Activated effector memory CD4-positive, alpha-beta T cell treated with Interleukin-2 at 50 U/mL for 16 hours (primary cell): ENCODE measurements at places on chromosomes 13 and 19.

DNA sequence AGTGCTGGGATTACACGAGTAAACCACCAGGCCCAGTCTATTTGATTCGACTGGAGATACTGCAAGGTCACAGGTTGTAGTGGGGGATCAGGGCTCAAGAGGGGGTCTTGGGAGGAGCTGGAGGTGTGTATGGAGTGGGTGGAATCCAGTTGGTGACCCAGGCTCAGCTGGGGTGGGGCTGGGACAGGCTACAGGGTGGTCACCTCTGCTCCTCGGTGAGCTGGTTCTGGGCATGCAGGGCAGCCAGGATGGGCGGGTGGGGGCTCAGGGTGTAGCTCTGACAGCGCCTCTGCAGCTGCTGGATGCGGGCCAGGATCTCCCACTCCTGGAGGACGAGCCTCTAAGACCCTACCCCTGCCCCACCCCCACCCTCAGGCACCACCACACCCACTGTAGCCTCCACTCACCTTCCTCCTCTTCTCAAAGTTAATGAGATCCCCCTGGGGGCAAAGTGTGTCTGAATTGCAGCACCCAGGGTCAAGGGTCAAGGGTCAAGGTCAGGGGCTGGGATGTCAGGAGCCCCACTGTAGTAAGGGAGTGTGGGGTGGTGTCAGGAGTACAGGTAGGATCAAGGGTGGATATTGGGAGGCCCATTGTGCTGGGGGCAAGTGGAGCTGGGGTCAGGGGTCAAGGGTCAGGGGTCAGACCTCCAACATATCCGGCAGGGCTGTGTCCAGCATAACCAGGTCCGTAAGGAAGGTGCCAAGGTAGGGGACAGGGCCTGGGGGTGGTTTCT is 17.1 kb downstream of the RGL3 start:
- no peak for DNase-seq

GRCh38 chr13:20401931-20402856 is 123.5 kb downstream of the CRYL1 start:
- no peak for DNase-seq

GRCh38 chr19:55443824-55444480 is 852 bp upstream of the SHISA7 start:
- DNase-seq: no peak

- DNase-seq: no peak
These were observed 104.5 kb downstream of the SUCLA2 start for GRCh38 chr13:47896546-47896945.

GRCh38 chr13:45415112-45415511 is 3.1 kb downstream of the SLC25A30 start:
- DNase-seq: no peak

DNA sequence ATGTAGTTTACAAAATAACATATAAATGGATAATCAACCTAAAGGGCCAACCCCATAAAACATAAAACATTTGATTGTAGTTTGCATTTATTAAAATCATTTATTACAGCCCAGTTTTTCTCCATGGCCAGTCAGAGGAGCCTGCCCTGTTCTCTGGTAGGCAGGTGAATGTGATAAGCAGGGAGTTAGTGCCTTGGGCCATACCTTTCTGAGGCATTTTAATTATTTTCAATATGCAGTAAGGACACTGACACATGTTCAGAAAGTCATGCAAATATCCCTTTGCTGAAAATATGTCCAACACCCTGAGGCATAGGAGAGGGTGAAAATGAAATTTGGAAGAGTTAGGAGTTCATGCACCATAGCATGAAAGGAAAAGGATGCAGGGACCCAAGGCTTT is 242.6 kb upstream of the EDNRB start:
- DNase-seq: no peak

GRCh38 chr13:21328836-21329477 is 130.1 kb downstream of the ZDHHC20 start:
- DNase-seq: no peak

GRCh38 chr19:56106397-56106849 is 14.7 kb downstream of the ZNF787 start:
- DNase-seq: no peak

- no peak for DNase-seq
These were observed 1399.5 kb downstream of the PCDH9 start for GRCh38 chr13:65830411-65831205.

DNA sequence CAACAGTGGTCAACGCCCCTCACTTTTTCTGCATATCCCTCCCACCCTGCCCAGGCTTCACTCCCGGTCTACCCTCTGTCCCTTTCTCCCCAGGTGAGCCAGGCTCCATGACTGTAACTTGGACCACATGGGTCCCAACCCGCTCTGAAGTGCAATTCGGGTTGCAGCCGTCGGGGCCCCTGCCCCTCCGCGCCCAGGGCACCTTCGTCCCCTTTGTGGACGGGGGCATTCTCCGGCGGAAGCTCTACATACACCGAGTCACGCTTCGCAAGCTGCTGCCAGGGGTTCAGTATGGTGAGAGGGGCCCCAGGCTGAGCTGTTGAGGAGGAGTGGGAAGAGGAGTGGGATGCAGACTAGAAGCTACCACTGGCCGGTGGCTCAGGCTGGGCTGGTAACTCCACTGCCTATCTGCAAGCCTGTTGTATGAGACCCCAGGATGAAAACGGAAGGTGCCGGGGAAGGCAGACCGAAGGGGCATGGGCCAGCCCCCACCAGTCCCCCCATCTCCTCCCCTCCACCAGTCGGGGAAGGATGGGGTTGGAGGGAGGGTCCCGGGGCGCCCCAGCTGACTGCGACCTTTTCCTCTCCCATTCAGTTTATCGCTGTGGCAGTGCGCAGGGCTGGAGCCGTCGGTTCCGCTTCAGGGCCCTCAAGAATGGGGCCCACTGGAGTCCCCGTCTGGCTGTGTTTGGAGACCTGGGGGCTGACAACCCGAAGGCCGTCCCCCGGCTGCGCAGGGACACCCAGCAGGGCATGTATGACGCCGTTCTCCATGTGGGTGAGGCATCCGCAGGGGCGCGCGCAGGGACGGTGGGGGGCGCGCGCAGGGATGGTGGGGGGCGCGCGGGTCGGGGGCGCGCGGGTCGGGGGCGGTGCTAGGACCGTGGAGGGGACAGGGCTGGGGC is 14.4 kb downstream of the ACP7 start:
- DNase-seq: no peak

DNA sequence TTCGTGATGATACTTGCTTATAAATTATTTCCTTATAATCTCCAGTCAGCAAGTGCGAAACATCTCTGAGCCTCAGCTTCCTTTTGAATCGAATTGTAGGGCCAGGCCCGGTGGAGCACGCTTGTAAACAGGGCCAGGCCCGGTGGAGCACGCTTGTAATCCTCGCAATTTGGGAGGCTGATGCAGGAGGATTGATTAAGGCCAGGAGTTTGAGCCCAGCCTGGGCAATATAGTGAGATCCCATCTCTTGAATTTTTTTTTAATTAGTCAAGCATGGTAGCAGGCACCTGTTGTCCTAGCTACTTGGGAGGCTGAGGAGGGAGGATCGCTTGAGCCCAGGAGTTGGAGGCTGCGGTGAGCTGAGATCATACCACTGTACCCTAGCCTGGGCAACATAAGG is 116.2 kb upstream of the MCF2L start:
- DNase-seq: no peak

GRCh38 chr19:54905803-54906511 is at the start of gene NCR1:
TSS of gene NCR1 (plus strand) at chr19:54906148. CDS start at chr19:54906188, 40 bp downstream.
- no peak for DNase-seq

- DNase-seq: no peak
These were observed 50.2 kb downstream of the ZNF146 start for GRCh38 chr19:36265064-36265463.

GRCh38 chr13:43432958-43433357 is 353.8 kb downstream of the ENOX1 start:
- no peak for DNase-seq

- no peak for DNase-seq
These were observed 109.8 kb upstream of the FREM2 start for GRCh38 chr13:38577048-38577447.

GRCh38 chr19:28563964-28564921 is 648.7 kb downstream of the UQCRFS1 start:
- no peak for DNase-seq

DNA sequence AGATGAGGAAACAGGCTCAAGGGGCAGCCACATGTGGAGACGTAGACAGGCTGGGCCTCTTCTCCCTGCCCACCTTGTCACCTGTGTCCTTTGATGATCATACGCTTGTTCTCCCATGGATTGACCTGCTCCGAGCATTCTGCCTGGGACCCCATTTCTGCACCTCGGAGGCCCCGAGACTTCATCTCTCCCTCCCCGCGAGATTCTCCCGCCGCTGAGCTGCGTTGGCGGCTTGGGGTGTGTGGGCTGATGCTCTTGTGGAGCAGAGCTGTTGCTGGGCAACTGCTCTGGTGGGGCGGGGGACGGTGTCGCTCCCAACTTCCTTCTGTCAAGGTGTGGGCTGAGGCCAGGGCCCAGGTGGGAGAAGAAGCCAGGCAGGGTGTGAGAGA is 22.1 kb downstream of the MAST3 start:
- peak; percentile 40 for DNase-seq

DNA sequence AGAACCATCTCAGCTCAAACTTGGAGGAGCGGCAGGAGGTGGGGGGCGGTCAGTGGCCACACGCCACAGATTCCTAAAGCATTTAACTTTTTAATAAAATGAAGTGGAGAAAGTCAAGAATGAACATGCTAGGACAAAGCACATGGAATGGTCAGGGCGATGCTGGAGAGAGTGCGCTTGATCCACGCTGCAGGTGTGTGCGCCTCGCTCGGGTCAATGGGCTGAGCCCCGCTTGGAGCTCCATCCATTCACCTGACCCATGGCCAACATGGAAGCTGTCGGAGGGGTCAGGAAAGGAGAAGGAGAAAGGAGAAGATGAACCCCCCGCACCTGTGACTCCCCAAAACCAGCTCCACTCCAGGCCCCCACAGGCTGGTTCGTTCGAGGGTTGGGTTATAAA is 41.8 kb downstream of the SUGP2 start:
- DNase-seq: no peak

GRCh38 chr13:77345150-77345780 is 18.4 kb upstream of the MYCBP2 start:
- DNase-seq: no peak

GRCh38 chr19:14542711-14543328 is 13.4 kb downstream of the TECR start:
- DNase-seq: no peak

- no peak for DNase-seq
These were observed 4.9 kb upstream of the GIPC3 start for GRCh38 chr19:3580156-3580934.

- DNase-seq: no peak
These were observed 291.4 kb downstream of the DCLK1 start for GRCh38 chr13:35839806-35840205.

DNA sequence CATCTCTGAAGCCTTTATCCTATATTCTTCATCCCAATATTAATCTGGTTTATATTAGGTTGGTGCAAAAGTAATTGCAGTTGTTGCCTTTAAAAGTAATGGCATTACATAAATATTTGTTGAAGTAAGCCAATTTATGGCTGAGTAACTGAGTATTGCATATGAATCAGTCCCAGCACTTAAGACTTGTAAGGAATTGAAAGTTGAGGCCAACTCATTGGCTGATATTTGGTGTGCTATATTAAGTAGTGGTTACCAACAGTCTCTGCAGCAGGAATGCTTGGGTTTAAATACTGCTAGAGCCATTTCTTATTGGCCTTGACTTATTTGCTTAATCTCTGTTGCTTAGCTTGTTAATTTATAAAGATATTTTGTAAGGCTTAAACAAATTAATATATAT is 460.7 kb downstream of the GPC6 start:
- no peak for DNase-seq

GRCh38 chr13:92354583-92354982 is 872.0 kb upstream of the GPC6 start:
- DNase-seq: no peak

- DNase-seq: no peak
These were observed 1954.1 kb downstream of the PCDH9 start for GRCh38 chr13:65275838-65276630.

DNA sequence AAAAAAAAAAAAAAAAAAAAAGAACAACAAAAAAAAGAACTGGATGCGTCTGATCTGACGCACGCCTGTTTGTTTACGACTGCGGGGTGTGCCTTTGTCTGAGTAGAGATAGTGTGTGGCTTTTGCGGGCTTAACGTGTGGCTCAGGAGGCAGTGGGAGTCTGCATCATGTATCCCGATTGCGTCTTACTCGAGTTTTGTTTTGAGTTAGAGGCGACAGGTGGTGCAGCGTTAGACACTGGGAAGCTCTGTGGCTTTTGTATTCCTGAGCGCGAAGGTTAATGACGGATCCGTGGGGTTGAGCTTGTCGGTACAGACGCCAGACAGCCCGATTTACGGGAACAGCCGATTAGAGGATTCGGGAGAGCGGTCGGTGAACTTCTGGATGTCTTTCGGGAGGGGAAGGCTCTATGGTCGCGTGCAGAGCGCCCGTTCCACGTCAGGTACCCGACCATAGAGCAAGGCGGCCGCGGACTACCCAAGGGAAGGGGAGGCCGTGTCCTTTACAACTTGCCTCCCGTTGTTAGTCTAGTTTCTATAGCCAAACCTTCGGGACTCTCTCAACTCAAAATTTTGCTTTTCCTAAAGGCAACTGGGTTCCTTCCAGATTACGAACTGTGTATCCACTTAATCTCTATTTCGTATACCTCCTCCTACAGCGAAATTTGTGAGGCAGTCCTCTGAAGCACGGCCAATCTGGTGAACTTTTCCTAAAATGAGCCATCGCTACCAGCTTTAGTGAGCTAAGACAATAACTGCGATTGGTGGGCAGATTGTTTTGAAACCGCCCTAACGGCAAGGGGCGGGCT is 926 bp upstream of the HNRNPUL1 start:
- DNase-seq: peak; percentile 74

- DNase-seq: no peak
These were observed 30.6 kb downstream of the TMEM161A start for GRCh38 chr19:19107654-19108053.

GRCh38 chr19:50722201-50723013 is 757 bp upstream of the CLEC11A start:
- DNase-seq: no peak

GRCh38 chr13:40333226-40333625 is 333.2 kb downstream of the FOXO1 start:
- DNase-seq: no peak
